ENCODE measurements at places on chromosomes 5 and 9.

DNA sequence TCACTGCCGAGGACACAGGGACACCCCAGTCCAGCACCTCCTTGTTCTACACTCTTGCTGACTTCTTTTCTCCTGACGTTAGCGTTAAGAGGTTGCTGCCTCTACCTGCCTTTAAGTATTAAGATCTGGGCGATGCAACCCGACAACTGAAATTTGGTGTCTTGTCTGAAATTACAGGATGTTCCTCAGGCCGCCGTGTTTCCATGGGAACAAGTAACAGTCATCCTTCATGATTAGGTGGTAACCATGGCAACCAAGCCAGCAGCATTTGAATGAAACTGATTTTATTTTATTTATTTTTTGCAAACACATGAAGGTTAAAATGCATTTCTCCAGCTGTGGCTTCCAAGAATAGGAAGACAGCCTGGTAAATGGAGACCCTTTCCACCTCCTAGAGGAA, 20.8 kb downstream of the DAB2IP start:
- no peak for DNase-seq

GRCh38 chr9:37812773-37813379, 12.3 kb downstream of the DCAF10 start:
- no peak for DNase-seq

DNA sequence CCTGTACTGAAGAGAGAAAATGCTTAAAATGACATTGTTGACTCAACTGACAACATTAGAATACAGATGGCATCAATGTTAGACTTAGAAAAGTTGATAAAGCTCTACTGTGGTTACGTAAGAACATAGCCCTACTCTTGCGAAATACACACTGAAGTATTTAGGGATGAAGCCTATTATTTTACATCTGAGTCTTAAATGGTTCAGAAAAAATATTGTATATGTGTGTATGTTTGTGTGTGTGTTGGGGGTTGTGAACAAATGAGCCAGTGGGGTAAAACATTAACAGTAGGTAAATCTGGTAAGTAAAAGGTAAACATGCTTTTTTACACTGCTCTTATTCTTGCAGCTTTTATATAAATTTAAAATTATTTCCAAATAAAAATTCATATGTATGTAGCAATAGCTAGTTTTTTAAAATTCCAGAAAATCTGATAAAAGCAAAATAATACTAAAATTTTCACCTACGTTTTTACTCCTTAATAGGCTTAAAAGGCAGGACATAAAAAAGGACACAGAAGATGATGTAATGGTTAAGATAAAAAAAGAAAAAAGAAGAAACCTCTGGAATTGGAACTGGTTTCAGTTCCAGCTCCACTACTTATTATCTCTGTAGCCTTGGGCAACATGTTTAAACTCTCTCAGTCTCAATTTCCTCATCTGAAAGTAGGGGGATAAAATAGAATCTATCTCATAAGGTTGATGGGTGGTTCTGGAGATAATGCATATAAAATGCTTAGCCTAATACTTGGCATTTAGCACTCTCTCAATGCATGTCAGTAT, 44.3 kb downstream of the GARNL3 start:
- DNase-seq = no peak

DNA sequence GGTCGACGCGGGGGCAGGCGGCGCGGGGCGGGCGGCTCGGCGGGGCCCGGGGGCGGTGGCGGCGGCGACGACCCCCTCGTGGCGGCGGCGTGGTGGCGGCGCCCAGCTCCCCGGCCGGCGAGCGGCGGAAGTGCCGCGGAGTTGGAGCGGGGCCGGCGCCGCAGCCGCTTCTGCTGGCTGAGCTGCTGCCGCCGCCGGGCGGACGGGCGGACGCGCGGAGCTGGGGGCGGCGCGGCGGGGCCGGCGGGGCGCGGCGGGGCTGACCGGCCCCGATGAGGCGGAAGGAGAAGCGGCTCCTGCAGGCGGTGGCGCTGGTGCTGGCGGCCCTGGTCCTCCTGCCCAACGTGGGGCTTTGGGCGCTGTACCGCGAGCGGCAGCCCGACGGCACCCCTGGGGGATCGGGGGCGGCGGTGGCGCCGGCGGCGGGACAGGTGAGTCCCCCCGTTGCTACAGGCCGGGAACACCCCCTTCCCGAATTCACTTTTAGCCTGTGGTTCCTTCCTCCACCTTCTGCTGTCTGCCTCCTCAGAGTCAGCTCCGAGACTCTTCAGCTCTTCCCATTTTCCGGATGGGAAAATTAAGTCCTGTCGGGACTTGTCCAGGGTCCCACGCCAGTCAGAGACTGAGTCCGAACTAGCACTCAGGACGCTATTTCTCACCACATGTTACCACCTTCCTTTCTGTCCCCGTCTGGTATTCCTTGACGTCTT, at the start of gene GALNT10:
Gene GALNT10 (plus strand): TSS at position 139 of the 710 bp plus-strand sequence. CDS start 134 bp downstream, at position 273.
- DNase-seq = peak; percentile 38

DNA sequence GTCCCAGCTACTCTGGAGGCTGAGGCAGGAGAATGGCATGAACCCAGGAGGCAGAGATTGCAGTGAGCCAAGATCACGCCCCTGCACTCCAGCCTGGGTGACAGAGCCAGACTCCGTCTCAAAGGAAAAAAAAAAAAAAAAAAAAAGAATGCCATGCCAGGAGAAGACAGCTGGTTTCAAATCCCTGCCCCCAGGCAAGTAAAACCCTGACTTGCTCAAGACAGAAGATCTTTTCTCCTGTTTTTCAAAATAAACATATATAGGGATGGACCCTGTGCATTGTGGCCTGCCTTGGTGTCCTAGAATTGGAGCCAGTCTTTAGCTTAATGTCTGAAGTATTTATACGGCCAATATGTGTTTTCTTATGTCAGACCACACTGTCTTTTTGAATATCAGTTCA, 177.1 kb downstream of the NR3C1 start:
- no peak for DNase-seq

DNA sequence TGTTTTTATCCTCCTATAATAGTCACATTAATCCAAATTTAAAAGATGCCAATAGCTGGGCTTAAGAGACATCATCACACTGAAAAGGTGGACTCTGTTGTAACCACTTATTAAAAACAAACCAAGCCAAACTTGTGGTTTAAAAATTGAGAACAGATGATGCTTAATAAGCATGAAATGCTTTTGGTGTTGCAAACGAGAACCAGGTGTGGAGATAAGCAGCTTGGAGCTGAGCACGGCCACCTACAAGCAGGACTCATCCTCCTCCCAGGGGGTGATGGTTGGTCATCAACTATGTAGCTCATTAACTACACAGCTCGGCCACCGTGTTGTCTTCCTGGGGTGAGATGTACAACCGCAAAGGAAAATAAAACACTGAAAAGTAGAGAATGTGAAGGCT, 154.4 kb downstream of the NPR3 start:
- no peak for DNase-seq

DNA sequence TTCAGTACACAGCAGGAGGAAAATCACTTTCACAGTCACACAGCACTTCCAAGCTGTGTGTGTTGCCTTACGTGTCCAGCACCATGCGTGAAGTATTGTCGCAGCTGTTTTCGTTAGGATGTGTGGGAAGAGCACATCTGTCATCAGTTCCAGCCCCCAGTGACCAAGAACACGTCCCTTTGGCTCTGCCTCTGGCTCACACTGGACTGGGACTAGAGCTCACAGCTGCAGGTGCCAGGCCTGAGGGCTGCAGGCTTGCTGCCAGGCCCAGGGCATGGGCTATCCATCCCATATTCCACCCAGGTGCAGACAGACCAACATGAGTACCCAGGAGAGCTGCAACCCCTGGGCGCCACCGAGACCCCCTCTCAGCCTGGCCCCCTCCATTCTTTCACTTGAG, 60.5 kb upstream of the ANKRD33B start:
- no peak for DNase-seq

DNA sequence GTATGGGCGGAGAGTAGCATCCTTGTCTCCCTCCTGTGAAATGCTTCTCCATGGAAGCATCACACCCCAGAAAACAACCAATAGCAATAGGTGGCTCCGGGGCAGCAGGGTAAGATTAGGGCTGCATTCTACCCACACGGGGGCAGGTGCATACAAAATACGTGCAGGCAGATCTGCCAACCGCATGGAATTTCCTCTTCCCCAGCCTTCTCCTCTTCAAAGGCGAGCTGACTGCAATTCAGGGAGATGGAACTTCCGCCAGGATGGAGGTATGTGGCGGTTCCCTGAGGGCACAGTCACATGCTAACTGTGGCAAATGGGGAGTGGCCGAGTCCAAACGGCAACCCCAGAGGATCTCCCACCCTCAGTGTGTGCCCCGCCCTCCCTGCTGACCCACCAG, 81.5 kb downstream of the LMNB1 start:
- no peak for DNase-seq

DNA sequence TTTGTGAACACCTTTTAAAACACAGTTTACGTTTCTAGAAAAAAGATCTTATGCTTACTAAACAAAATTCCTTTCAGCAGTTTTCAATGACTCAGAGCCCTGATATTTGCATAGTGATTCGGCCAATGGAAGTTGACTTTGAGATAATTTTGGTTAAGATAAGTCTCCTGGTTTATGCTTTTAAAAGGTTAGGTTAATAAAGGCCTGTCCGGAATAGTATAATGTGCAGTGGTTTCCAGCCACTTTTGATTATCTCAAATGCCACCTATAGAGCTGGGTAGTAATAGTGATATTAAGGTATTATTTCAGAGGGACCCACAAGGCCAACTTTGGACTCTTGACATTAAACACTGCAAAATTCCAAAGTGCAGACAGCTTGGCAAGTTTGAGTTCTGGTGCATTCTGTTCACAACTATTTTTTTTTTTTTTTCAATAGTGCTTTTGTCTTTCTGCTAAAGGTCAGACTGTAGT, 86.1 kb downstream of the F2RL2 start:
- no peak for DNase-seq

DNA sequence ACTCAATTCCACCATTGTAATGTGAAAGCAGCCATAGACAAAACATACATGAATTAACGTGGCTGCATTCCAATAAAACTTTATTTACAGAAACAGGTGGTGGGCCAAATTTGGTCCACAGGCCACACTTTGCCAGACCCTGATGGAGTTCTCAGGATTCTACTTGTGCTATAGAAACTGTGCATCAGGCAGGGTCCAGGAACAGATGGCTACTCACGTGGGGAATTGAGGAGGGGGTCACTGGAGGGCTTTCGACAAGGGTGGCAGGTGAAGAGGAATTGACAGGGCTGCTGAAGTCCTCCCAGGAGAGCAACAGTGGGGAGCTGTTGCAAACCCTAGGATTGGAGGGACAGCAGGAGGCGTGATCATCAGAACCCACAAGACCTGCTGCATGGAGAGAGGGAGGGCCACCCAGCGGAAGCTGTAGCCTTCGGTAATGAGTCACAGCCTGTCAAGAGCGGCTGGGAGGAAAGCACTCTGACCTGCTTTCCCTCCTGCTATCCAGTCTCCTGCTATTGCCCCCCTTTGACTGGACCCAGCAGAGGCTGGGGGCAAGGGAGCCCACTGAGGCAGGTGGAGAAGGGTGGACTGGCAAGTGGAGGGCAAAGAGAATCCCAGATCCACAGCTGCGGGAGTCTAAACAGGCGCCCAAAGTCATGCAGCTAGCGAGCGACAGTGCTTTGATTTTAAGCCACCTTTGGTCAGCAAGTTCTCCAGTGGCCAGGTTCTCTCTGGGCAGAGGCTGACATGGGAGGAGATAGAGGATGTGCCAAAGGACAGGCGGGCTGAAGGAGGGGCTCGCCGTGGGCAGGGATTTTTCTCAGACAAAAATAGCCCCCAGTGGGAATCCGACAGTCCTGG, 138.3 kb upstream of the SMIM23 start:
- DNase-seq = no peak

- DNase-seq = no peak
Observed at GRCh38 chr9:116605060-116605459, 82.0 kb upstream of the TRIM32 start.

DNA sequence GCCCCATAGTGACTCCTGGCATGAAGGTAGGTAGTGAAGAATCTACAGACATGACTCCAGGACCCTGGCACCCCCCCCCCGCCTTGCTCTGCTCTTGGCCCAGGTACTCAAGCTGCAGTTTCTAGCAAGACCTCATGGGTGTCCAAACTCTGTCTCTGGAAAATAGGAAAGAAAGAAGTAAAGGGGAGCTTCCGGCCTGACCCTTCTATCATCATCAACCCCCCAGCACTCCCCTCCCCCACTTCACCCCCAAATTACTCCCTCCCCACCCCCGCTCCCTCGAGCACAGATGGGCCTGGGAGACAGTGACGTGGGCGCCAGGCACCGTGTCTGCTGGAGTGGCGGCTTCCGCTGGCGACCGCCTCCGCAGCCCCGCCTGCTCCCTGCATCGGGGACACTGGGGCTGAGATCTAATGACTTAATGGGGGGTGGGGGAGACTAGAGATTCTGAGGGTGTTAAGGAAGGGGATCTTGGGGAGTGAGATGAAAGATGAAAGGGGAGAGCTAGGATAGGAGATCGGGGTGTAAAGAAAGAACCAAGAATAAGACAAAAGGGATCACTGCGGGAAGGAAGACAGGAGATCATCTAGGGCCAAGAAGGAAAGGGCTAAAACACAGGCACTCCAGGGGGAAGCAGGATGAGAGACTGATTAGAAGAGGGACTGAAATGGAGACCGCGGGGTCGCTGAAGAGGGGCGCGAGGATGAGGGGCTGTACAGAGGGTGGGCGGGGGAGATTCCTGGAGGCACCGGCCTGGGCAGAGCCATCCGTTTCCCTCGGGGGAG, 1.1 kb upstream of the DNAJB5 start:
- no peak for DNase-seq

GRCh38 chr9:95313010-95313498, 4.5 kb downstream of the FANCC start:
- DNase-seq = no peak

GRCh38 chr9:92968081-92968480, 20.8 kb downstream of the FGD3 start:
- DNase-seq = no peak

GRCh38 chr9:14347406-14348122, 33.6 kb upstream of the NFIB start:
- DNase-seq = no peak

- DNase-seq = no peak
Observed at GRCh38 chr5:130135506-130135905, 231.2 kb downstream of the CHSY3 start.

- no peak for DNase-seq
Observed at GRCh38 chr9:68832861-68833518, 128.0 kb downstream of the PIP5K1B start.
